ENCODE measurements at places on chromosomes 5 and 9.

GRCh38 chr9:76032797-76033373 is 142.4 kb downstream of the PCSK5 start:
- DNase-seq: no peak

- no peak for DNase-seq
Observed at GRCh38 chr5:115389799-115390382, 93.4 kb upstream of the CCDC112 start.

- DNase-seq: no peak
Observed at GRCh38 chr9:129014608-129015007, 13.5 kb downstream of the SH3GLB2 start.

DNA sequence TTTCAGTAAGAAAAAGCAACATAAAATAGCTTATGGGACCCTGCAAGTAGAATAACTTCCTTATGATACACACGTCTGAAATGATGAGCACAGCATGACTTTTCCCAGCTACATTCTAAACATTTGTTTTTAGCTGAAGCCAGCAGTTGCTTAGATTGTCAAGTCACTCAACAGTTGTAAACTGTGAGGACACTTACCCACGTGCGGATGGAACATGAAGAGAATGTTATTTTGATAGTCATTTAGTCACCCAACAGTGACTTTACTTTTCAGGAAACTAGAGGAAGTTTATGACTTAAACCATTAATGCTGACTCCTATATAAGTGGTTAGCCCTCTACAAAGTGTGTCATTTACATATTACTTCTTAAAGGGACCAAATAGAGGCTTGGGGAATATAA is 3.0 kb downstream of the HACD4 start:
- DNase-seq: no peak

GRCh38 chr9:120583958-120584369 is 4.0 kb upstream of the CDK5RAP2 start:
- no peak for DNase-seq

- DNase-seq: no peak
Observed at GRCh38 chr9:103025796-103026195, 30.7 kb downstream of the CYLC2 start.

DNA sequence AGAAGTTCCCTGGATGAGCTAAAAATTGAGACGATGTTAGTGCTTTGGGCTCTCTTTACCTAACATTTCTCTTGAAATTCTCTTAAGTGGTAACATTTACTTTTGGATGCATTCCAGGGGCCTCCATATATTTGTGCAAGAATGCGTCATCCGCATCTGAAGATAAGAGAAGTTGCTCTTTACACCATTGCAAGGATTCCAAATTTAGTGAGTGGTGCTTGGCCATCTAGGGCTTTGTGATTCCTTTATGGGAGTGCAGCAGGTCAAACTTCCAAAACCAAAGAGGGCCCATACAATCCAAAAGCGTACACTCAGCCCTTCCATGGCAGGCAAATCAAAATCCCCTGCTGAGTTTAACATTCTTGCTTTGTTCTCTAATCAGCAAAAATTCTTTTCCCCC is 102.0 kb upstream of the DMAC1 start:
- no peak for DNase-seq

DNA sequence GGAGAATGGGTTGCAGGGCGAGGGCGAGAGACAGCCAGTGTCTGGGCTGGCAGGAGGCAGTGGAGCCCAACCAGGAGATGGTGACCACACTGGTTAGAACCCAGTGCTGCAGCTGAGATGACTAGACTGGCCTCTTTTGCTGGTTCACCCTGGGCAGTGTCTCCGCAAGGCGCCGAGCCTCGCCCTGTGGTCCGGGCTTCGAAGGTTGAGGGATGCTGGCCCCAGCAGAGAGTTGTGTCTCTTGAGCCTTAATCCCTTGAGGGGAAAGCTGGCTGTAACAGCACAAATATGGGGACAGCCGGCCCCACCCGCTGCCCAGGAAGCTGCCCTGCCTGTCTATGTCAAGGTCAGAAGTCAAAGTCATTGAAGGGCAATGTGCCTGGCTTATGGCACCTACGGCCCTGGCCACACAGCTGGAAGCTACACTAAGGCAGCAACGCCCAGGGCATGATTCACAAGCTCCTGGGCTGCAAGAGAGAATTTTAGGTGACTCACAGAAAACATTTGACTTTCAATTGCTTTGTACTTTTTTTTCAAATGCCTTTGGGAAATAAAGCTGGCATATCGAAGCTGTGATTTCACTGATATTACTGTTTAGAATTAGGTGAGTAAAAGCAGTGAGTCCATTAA is 33.3 kb downstream of the NKX2-5 start:
- no peak for DNase-seq

DNA sequence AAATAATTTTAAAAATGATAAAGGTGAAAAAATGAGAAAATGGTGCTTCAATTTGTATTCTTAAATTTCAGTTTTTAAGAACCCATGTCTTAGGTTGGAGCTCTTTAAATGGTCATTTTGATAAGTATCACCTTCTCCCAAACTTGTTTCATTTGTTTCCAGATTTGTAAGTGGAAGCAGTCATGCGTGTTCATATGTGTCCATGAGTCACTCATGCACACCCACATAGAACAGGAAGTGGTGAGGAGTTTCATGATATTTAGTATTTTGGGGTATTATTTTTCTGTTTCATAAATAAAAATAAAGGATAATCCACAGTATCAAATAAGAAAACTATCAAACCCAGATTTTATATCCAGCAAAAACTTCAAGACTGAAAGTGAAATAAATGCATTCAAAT is 570.4 kb upstream of the ST8SIA4 start:
- no peak for DNase-seq

- no peak for DNase-seq
Observed at GRCh38 chr9:86601697-86602096, 247.5 kb upstream of the TUT7 start.

GRCh38 chr5:57685516-57686255 is 203.1 kb upstream of the ACTBL2 start:
- no peak for DNase-seq

GRCh38 chr9:122988920-122989621 is 44.4 kb upstream of the GPR21 start:
- no peak for DNase-seq

GRCh38 chr9:118170032-118170955 is 466.1 kb downstream of the TLR4 start:
- DNase-seq: no peak

- DNase-seq: no peak
Observed at GRCh38 chr9:127340721-127341120, 56.2 kb upstream of the SLC2A8 start.

GRCh38 chr9:129945314-129945713 is 97.7 kb downstream of the FNBP1 start:
- DNase-seq: no peak

DNA sequence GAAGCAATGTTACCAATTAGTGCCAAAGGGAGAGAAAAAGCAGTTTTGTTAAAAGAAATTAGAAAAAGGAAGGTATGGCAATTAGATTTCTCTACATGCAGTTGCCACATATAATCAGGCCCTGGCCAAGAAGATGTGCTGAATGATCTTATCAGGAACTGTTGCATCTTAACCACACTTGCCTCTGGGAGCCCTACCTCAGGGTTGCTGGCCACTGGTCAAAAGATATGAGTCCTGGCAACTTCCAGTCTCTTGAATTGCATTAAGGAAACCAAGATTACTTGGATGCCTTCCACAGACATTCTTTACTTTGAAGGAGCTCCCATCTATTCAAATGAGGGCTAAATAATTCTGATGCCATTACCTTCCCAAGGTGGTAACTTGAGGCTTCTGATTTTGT is 60.4 kb downstream of the TNC start:
- no peak for DNase-seq

GRCh38 chr5:58016877-58017276 is 443.0 kb downstream of the PLK2 start:
- no peak for DNase-seq
